ENCODE measurements at places on chromosomes 3 and 15.

DNA sequence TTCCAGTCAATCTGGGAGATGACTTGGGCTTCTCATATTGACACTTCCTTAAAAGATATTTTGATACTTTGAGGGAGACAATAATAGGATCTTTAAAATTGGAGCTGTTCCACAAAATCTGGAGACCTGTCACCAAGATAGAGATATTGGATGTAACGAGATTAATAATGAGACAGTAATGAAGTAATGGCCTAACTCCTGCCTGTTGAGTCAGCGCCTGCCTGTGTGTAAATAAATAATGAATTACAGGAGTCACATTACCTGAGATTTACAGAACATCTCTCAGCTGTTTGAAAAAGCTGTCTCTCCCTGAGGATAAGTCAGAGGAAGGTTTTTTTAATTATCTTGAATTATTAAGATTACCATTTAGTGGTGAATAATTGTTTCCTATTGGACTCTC, 43.8 kb upstream of the MITF start:
- DNase-seq, result no peak

DNA sequence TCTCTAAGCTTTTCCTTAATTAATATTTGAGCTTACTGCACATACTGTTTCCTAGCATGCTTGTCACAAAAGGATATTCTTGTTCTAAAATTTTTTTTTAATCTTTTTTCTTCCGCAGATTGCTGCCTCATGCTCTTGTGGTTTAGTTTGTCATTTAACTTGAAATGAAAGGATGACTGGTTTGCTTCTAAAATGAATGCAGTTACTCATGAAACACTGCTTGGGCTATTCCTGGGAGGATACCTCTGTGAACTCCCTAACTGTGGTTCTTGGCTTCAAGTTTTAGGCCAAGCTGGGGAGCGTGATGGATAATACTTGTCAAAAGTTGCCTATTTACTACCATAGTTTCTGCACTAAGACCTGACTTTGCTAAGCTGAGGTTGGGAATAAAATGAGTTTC, 64.0 kb downstream of the USP13 start:
- DNase-seq, result no peak

DNA sequence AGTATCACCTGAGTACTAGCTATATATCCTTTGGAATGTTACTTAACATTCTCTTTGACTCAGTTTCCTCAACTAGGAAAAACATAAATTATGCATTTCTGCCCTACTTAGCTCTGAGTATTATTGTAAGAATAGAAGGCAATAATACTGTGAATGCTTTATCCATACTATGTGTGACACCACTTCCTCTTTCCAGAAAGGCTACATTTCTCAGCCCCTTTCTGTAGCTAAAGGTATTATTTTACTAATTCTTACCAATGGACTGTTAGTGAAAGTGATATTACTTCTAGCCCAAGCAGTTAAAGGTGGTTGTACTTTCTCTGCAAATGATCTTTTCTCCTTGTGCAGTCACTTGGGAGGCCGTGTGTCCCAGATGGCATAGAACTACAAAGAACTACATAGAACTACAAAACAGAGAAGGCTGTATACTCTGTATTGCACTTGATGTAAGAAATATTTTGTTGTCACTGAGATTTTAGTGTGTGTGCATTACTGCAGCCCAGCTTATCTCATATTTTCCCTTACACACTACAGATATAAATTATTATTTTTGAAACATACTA, 35.1 kb downstream of the MYH15 start:
- no peak for DNase-seq

DNA sequence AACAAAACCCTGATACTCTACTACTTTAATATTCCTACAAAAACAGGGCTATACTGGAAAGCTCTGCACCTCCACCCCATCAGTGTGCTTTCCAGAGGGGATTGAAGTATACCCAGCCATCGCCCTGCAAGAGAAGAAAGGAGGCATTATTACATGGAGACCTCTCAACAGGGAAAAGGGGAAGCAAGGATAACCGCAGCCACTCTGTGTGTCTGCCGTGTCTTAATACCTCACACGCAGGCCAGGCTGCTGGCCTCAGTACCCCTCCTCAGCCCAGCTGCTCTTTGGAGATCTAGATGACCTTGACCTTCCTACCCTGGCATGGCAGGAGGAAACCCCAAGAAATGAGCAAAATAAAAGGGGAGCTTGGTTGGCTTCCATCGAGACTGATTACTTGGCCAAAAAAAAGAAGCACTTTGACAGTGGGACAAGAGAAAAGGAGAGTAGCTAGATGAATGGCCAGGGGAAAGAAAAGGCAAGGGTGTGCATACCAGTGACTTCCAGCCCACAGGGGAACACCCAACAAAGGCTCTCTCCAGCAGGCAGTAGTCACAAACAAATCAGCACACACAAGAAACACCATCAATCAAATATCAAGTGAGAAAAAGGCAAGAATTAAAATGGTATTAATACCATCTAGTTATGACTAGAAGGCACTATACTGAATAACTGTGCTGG, 129.4 kb downstream of the STT3B start:
- no peak for DNase-seq

DNA sequence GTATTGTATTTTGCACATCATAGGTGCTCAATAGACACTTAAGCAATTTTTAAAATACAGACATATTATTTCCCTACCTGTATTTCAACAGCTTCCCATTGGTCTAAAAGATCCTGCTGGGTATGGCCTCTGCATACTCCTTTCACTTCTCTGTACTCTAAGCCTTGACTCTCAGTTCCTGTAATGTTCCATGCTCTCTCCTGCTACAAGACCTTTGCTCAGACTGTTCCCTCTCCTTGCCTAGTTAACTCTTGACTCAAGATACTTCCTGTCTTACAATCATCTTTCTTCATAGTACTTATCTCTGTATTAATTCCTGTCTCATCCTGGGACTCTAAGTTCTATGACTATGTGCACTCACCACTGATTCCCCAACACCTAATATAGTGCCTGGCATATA, 1.7 kb downstream of the SCN11A start:
- no peak for DNase-seq

DNA sequence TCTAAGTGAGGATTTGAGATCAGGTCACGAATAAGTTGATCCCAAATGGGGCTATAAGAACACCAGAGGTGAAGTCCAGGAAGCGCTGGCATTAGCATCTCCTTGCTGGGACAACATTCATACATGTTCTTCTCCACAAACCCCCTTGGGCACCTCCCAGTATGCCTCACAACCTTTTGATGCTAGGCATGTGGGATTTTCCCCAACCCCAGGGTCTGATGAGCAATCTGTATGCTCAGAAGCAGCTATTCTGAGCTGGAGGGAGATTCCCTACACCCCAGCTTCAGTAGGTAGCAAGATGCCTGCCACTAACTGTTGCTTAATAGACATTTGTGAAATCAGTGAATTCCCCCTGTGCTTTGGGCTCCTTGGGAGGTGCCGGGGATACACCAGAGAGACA, 32.2 kb downstream of the SLC6A11 start:
- DNase-seq, result no peak

DNA sequence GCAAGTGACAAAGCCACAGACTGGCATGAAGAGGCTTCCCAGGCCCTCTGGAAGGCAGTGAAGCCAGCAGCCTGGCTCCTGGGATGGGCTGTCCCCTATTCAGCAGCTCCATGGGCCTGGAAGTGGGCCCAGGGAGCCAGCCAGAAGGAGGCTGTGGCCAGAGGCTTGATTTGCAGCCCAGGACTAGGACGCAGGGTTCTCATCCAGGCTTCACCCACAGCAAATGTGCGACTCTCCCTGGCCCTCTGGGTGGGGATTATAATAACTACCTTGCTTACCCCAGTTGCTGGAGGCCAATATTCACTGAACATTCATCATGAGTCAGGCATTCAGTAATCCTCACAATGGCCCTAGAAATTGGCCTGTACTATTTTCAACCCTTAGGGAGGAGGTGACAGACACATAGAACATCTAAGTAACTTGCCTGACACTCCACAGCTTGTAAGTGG, 24.6 kb upstream of the SRP14 start:
- DNase-seq, result no peak

DNA sequence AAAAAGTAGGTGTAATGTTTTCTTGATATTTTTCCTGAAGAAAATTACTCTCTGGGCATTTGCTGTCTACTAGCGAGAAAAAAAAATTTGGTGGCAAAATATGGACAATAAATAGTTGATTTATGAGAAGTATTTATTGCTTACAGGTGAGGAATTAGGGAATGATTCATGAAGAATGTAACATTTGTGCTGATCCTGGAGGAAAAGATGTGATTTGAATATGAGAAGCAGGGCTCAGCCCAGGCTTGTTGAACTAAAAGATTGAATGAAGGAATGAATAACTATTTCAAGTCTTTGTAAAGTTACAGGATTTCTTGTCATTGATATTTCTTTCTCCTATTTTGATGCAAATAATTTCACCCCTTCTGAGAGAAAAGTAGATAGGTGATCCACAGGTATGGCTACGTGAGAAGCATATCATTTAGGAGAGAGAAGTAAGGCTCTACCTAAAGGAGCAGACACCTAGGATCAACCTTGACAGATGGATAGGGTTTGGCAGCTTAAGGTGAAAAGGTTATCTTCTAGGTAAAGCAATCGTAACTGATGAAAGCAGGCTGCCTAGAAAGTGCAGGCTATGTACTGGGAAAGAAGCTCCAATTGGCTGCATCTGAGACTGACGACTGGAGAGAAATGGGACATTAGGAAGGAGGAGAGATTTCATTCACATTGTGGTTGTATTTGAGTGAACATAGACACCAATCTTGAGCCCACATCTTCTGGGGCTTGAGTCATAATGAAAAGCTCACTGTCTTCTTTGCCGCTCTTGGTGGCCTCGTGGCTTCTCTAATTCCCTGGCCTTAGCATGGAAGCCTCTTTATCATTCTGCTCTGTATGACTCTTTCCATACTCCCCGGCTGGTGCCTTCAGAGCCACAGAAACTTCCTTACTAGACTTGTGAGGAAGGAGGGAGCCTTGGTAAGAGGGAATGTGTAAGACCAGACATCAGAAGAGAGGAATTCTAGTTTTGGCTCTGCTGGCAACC, 106.5 kb downstream of the P3H2 start:
- DNase-seq, result no peak

DNA sequence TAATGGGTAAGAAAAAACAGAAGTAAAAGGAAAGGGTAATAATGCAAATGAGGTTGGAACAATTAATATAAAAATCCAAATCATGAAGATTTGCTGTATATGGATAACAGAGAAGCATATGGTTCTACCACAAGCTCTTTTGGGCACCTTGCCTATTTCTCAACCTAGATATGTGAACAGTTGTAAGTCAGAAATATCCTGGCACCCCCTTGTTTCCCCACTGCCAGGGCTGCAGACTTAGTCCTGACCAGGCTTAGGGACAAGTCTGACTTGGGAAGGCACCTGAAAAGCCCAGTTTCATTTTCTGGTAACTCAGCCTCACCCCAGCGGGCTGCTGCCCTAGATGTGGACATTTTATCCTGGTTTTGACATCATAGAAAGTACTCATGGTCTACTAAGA, 183.2 kb upstream of the STAC start:
- no peak for DNase-seq

DNA sequence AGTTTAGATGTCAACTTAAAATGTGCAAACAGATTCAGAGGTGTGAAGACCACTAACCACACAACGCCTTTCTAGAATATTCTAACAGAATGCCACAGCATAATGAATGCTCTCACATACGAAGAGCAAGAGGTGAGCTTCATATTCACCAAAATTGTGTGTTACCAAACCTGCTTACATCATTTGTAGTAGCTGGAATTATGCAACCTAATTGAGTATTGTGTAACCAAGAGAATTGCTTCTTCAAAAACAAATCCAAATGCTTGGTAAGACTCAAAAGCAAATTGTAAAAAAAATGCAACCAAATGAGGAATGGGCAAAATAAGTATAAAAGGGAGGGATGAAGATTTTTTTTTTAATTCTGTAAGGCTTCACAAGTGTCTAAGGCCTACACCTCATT, 160.7 kb downstream of the TAFA4 start:
- DNase-seq, result no peak

DNA sequence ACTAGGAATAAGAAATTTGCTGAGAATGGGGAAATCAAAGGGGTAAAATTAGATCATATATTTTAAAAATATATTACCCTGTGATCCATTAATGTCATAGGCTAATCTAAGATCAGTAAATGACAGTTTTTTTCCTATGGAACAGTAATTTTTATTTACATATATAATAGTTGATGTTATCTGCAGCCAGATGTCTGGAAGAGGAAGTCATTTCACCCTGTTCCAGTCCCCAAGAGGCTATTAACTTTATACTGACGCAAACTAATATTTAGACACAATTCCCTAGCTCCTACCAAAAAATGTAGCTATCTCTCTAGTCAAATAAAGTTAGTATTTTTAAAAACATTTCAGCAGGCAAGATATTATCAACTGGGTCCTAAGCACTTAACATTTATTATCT, 558.0 kb downstream of the MECOM start:
- no peak for DNase-seq

DNA sequence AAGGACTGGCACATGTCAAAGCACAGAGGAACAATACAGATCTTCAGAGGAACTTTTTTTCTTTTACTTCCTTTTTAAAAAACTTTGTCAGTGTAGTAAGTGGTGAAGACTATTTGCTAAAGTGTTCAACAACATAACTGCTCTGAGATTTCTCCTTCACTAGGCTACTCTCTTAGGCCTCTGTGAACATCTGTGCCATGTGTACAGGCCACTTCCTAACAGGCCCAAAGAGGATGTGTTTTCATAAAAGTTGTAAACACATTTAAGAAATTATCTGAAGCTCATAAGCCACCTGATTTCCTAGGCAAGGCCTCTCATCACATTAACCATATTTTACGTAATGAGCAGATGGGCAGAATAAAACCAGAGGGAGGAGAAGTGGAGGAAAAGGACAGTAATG, 235.4 kb downstream of the FHIT start:
- DNase-seq, result no peak

DNA sequence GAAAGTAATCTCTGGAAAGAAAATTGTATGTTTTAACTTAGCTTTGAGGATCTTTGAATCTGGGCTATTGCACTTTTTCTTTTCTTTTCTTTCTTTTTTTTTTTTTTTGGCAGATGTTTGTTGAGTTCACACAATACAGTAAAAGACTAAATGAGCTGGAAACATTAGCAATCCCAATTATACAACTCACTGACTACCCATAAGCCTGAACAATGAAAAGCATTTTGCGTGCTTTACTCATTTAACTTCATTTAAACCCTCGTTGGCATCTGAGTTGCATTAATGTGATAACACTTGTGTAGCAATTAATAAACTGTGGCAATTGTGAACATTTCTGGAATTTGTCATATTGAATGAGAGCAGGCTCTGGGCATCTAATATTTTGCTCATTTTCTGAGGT, 269.4 kb upstream of the RBMS3 start:
- DNase-seq, result no peak

GRCh38 chr15:93246266-93247242, 157.5 kb upstream of the RGMA start:
- no peak for DNase-seq

DNA sequence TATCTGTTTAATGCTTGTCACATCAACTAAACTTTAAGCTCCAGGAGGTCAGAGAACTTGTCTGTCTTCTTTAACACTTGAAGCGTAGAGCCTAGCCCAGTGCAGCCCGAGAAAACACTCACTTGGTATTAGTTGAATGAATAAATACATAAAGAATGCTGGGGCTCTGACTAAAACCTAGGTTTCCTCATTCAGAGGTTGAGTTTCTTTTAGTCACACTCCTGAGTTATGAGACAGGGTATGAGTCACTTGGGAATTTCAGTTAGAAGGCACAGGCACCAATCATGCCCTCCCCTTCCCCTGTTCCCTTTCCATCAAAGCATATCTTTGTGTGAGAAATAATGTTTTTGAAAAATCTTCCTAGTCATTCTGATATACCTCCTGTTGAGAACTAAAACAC, 589.8 kb upstream of the DPPA4 start:
- DNase-seq, result peak; percentile 93

- DNase-seq, result no peak
Measured at GRCh38 chr15:54803134-54803808, 393.5 kb downstream of the RSL24D1 start.

All from HS-27A (cell line).